Cortex of kidney (tissue), 1 donor: ENCODE measurements at places on chromosomes 16 and 17.

- no peak for DNase-seq
Observed at GRCh38 chr16:75043175-75043895, 44.5 kb downstream of the ZNRF1 start.

DNA sequence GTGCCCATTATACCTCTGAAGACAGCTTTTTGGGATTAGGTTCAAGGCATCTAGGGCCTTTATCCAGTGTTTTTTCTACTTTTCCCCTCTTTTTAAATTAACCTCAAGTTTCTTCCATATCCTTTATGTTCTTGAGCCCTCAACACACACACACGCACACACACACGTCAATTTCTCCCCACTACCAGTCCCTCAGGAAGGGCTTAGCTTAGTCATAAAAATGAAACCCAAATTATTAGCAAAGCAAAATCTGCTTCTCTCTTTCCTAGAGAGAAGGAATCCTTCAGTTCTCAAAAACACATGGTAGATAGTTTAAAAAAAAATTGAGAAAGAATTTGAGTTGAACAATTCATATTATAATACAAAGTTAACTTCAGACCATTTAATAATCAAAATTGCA, 401.1 kb downstream of the XYLT1 start:
- DNase-seq, result no peak

DNA sequence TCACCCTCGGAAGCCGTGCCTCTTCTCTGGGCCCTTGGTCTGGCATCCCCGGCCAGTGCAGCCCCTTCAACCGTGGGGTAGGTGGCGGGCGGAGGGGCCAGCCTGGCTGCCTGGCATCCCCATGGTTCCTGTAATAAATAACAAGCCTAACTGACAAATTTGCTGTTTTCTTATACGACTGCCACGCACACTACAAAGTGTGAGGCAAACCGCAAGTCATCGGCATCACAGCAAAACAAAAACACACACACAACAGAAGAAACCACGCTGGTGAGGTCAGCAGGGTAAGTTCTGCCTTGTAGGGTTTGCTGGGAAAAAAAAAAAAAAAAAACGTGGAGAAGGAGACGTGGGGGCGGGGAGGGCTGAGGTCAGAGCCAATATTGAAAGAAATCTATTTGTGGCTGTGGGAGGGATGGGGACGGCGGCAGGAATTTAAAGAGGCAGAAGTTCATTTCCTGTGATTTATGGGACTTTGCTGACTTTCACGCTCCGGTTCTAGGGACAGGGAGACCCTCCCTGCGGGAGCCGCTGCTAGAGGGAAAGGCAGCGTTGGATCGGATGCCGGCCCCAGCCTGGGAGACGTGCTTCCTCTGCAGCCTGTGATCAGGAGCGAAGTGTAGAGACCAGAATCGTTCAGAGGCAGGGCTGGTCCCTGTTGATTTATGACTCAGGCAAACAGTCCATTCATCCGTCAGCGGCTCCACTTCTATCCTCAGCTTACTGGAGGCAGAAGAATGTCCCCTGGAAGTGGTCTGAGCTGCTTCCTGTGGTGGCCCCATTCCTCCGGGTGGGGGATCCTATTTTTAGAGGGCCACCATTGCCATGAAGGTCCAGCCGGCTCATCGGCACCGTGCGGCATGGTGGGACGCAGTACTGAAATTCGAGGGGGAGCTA, 162.8 kb downstream of the FOXL1 start:
- no peak for DNase-seq

- DNase-seq, result no peak
Observed at GRCh38 chr17:64196601-64197000, 66.5 kb downstream of the TEX2 start.

GRCh38 chr17:74467221-74467951, 952 bp downstream of the CD300A start:
- DNase-seq, result no peak

DNA sequence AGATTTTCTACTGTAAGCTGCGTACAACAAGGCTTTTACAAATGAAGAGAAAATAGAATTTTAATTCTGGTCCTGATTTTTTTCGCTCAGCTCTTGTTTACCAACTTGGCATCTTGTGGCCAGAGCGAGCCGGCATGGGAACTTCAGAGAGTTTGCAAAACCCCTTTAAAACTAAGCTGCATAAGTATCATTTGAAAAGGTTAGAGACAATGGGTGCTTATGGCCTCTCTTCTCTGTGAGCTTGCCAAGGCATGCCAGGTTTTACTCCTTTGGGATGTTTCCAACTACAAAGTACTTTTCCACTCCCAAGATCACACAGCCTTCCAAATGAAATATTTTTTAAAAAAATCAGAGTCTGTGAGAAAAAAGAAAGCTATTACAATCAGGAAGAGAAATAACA, 62.4 kb upstream of the FA2H start:
- DNase-seq, result no peak

DNA sequence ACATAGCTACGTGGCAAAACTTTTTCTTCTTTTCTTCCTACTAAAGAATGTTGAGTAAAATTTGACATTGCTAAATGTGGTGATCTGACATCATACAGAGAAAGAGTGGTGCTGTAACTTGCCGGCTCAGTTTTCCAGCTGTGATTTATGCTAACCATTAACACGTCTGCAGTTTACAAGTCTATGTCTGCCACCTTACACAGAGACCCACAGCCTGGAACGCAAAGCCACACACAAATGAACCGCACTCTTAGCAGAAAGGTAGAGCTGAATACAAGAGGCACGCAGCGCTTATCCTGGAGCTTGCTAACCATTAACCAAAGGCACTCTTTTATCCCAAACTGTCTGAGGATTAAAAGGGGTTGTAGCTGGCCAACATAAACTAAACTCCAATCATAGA, 31.9 kb downstream of the CACNG1 start:
- DNase-seq, result no peak

DNA sequence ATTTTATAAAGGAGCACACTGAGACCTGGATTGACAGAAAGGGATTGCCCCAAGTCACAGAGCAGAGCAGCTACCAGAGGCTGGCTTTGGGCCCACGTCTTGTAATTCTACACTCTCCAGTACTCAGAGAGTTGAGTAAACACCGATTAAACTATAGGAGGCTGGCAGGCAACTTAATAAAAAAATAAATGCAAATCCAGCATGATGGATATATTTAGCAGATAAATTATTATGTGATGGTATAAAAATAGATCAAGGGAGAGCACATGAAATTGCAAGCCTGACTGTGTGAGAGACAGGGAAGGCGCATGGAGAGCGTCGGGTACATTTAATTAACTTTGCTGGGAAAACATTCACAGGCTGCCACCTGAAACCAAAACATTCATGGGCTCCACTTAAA, 87.7 kb upstream of the CCL2 start:
- DNase-seq, result no peak

GRCh38 chr16:86533767-86534351, 21.2 kb downstream of the MTHFSD start:
- DNase-seq, result no peak

GRCh38 chr17:73719588-73720071, 75.4 kb upstream of the SDK2 start:
- no peak for DNase-seq

GRCh38 chr16:2042171-2042985, 5.3 kb downstream of the NTHL1 start:
- DNase-seq, result no peak

- no peak for DNase-seq
Observed at GRCh38 chr17:75454193-75454592, 2.2 kb upstream of the TMEM94 start.

DNA sequence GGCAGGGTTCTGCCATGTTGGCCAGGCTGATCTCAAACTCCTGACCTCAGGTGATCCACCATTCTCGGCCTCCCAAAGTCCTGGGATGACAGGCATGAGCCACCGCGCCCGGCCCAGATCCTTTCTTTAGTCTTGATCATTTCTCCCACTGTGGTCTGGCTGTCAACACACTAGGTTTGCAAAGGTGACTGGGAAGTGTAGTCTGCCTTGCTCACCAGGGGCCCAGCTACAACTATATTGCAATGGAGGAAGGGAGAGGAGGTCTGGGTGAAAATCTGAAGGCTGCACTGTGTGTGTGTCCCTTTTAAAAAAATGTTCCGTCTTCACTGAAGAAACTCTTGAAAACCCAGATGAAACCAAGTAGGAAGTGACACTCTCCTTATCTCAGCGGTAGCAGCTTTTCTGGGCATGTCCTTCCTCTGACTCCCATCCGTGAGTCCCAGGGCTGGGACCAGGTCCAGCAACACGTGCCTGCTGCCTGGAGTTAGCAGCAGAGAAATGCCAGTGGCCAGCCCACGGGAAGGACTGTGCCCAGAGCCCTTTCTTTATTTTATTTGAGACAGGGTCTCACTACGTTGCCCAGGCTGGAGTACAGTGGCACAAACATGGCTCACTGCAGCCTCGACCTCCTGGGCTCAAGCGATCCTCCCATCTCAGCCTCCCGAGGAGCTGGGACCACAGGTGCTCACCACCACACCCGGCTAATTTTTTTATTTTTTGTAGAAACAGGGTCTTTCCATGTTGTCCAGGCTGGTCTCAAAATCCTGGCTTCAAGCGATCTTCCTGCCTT, 17.8 kb upstream of the KIF19 start:
- DNase-seq, result no peak

GRCh38 chr16:4233431-4233830, 8.4 kb downstream of the SRL start:
- DNase-seq, result no peak

DNA sequence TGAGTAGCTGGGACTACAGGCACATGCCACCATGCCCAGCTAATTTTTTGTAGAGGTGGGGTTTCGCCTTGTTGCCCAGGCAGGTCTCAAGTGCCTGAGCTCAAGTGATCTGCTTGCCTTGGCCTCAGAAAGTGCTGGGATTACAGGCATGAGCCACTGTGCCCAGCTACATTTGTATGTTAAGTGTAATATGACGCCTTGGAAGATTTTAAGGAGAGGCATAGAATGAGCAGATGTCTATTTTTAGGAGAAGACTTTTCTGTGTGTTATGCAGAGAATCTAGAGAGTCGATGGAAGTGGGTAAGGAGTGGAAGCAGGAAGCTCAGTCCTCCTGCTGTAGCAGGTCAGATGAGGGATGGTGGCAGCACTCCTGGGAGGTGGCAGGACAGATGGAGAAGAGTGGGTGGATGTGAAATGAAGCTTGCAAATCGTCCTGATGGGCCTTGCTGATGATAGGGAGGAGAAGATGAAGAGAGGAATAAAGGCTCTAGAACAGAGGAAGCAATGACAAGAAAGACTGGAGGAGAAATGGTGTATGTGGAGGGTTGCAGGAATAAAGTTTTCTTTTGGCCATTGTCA, 125.3 kb downstream of the SHISA6 start:
- DNase-seq, result no peak

DNA sequence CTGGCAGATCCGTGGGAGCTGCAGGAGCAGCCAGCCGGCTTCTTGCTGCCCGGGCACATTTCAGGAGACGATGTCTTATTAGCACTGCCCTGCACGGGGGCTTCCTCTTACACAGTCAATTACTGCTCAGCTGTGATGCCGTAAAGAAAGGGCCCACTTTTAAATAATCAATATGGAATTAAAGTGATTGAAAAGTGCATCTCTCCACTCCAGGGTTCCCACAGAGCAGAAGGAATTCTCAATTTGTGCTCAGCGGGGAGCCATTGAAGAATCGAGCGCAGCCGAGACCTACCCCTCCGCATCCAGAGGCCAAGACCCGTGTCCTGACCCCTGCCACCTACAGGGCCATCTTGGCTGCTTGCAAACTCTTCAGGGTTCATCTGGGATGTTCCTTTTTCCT, 399.4 kb upstream of the C16orf82 start:
- no peak for DNase-seq

DNA sequence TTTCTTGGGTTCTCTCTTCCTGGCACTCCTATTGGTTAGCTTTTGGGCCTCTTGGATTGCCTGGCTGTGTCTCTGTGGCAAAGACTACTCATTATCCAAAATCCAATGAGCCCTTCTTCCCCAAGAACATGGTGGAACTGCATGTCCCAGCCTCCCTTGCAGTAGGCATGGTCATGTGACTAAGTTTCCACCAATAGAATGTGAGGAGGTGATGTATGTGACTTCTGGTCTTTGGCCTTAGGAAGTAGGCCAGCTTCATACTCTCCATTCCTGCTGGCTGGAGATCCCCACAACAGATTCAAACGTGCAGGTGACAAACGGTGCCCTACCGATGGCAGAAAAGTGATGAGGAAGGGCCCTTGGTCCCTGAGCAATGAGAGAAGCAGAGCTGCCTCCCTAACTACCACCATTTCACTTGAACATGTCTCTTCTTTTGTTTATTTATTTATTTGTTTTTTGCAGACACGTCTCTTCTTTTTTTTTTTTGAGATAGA, 17.3 kb upstream of the SPN start:
- DNase-seq, result no peak

DNA sequence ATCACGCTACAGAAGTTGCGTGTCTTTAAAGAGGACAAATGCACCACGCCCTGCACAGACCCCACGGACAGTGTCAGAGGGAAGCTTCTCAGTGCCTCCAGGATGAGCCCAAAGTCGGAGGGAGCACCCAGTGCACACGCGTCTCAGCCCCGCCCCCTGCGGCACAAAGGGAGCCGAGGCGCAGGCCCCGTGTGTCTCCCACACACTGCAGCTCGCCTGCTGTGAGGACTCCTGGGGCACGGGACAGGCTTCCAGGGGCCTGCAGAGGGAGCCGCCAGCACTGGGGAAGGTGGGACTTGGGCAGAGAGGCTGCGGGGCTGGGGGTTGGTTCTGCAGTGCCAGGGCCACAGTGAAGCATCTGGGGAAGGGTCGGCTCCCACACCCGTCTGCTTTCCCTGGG, 77.4 kb downstream of the LMF1 start:
- no peak for DNase-seq

DNA sequence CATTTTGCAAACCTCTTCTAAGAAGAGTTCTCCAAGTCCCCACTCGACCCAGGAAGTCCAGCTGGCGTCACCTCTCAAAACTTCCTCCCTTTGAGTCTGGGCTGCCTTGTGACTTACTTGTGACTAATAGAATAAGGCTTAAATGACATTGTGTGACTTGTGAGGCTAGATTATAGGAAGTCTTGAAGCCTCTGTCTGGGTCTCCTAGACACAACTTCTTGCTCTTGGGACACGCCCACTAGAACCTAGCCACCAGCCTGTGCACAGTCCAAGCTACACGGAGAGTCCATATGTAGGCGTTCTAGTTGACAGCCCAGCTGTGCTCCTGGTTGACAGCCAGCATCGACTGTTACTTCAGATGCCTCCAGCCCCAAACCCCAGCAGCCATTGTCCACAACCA, 66.7 kb upstream of the TANC2 start:
- DNase-seq, result no peak

DNA sequence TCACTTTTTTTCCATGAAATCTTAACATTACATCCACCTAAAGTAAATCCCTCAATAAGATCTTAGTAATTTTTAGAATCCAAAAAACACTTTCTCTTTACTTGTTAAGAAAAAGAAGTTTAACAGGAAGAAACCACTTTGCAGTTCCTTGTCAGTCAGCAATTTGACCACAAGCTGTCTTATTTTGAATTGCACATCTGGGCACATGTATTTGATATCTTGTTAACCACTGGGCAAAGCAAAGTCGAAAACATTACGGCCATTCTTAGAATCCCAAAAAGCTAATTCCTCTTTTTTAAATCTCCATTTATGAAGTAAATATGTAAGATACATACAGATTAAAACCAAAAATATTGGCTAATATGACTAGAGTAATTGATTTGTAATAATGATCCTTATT, 1.1 kb downstream of the ABCA10 start:
- DNase-seq, result no peak
